Stimulated activated CD8-positive, alpha-beta memory T cell treated with anti-CD3 and anti-CD28 coated beads, Interleukin-4, amount 100 ng/mL, for 1 hour (primary cell): ENCODE measurements at places on chromosomes 12 and 14.

DNA sequence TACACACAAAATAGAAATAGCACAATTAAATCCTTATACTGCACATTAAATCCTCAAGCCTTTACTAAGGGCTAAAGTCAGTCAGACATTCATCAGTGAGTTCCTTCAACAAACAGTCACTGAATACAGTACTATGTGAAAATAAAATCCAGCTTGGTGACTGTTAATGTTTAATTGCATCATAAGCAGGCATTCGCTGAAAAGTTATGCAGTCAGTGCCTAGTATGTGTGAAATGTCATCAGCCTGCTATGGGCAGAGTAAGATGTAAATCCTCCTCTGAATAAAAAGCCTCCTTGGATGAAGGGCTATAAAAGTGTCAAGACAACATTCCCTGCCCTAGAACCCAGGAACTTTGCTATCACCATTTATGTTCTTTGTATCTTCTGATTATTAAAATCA lies 116.4 kb downstream of the PRICKLE1 start:
- DNase-seq = no peak

GRCh38 chr12:3722368-3722767 lies 30.5 kb downstream of the CRACR2A start:
- DNase-seq = no peak

- DNase-seq = no peak
Measured at GRCh38 chr12:41459111-41459905, 271.2 kb downstream of the PDZRN4 start.

- no peak for DNase-seq
Measured at GRCh38 chr12:11814374-11814773, 164.9 kb downstream of the ETV6 start.

DNA sequence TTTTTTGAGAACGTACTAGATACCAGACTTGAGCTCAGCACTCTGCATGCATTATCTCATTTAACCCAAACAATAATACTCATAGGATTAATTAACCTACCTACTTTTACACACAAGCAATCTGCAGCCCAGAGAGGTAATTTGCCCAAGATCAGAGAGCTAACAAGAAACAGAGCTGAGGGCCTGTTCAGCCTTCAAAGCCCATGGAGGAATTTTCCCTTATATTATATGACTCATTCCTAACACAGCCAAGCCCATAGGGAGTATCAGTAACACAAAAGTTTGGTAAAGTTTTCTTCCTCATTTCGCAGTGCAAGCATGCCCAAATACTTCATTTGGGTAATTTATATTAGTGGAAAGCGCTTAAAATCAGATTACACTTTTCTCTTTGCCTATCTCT lies 94.7 kb downstream of the GALC start:
- no peak for DNase-seq

- DNase-seq = no peak
Measured at GRCh38 chr14:101518611-101519473, 42.5 kb upstream of the DIO3 start.

- DNase-seq = no peak
Measured at GRCh38 chr12:115949675-115950074, 327.8 kb downstream of the MED13L start.
